ENCODE measurements at places on chromosomes 4 and X. TPM values are rescaled to one million over a fixed set of nuclear protein-coding genes. Genes with fewer than 3 reads are reported as not detected.

GAB1 gene
- total RNA-seq: 23.9 TPM

MTNR1A gene
- total RNA-seq: not detected

HELT gene
- not detected for total RNA-seq

SPANXD gene
- not detected for total RNA-seq

CYP4V2 gene
- total RNA-seq: 59.9 TPM

ODAPH gene
- total RNA-seq: not detected

PRKG2 gene
- total RNA-seq: 0.32 TPM

PGRMC2 gene
- total RNA-seq: 30.3 TPM

HSD17B13 gene
- total RNA-seq: 0.77 TPM

GRCh38 chrX:10892621-10893225 is 218.4 kb upstream of the HCCS start:
- no peaks in the 10 kb centered on the region for H3K4me1 ChIP-seq
- H3K27me3 ChIP-seq: no peaks in the 10 kb centered on the region
- H3K4me3 ChIP-seq: no peak overlapping the region
- H3K27ac ChIP-seq: no peak overlapping the region
- DNase-seq: no peak

DNA sequence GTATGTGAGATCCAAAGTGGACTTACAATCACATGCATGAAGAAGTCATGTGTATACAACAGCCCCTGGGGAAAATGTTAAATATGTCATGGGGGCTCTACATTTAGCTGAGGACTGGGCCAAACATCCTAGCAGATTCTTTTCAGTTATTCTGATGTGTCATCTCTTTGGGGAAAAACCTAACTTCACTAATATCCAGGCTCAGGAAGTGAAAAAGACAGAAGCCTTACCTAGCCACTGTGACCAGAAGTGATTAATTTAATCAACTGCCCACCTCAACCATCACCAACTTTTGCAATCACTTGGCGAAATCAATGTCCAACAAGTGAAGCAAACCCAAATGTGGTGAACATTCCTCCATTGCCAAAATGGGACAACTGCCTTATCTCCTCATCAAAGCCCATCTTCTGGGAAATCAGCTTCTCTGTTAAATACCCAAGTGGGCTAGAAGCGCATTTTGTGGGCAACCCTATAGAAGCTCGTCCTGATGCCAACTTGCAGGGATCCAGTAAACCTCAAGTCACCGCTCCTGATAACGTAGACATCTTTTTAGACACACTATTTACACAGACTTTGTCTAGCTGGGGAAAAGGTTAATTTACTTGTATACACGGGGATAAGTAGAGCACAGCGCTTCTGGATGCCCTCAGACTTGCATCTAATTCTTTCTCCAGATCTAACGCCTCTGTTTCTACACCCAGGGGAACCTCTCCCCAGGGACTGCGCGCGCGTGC is 1.4 kb upstream of the HHIP start:
- no peaks in the 10 kb centered on the region for H3K36me3 ChIP-seq
- H3K4me1 ChIP-seq: peaks cover 25% of the 10 kb centered on the region
- no peak for DNase-seq
- H3K27me3 ChIP-seq: peaks cover 45% of the 10 kb centered on the region
- no peak overlapping the region for H3K4me3 ChIP-seq

GRCh38 chr4:1556541-1557220 is 127.4 kb downstream of the FAM53A start:
- DNase-seq: no peak
- H3K4me1 ChIP-seq: no peaks in the 10 kb centered on the region
- H3K4me3 ChIP-seq: no peak overlapping the region
- no peaks in the 10 kb centered on the region for H3K36me3 ChIP-seq

- H3K4me1 ChIP-seq: peaks cover 13% of the 10 kb centered on the region
- H3K36me3 ChIP-seq: no peaks in the 10 kb centered on the region
- no peaks in the 10 kb centered on the region for H3K27me3 ChIP-seq
Measured at GRCh38 chr4:113828702-113829101, 67.2 kb upstream of the CAMK2D start.

- no peak for DNase-seq
- no peaks in the 10 kb centered on the region for H3K4me1 ChIP-seq
- no peak overlapping the region for H3K4me3 ChIP-seq
- H3K36me3 ChIP-seq: no peaks in the 10 kb centered on the region
Measured at GRCh38 chr4:171017593-171017992, 795.6 kb upstream of the GALNTL6 start.

DNA sequence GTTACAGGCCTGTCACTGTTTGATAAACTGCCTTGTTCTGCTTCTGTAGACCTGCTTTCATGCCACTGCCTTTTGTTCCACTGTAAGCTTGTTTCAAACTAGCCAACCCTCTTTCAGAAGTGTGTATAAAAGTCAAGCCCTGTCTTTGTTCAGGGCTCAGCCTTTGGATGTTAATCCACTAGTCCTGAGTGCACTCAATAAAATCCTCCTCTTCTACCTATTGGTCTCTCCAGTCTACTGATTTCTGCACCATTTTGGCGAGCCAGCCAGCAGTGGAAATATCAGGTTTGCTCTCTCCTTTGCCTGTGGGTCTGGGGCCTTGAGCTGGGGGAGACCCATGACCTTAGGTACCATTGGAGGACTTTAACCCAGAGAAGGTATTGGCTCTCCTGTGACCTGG is 901.6 kb upstream of the NDST4 start:
- no peaks in the 10 kb centered on the region for H3K36me3 ChIP-seq
- H3K27me3 ChIP-seq: no peaks in the 10 kb centered on the region
- no peak for DNase-seq

GRCh38 chr4:26000274-26000950 is 86.4 kb downstream of the SMIM20 start:
- DNase-seq: no peak
- no peaks in the 10 kb centered on the region for H3K4me1 ChIP-seq
- no peaks in the 10 kb centered on the region for H3K27me3 ChIP-seq
- no peak overlapping the region for H3K4me3 ChIP-seq
- H3K36me3 ChIP-seq: no peaks in the 10 kb centered on the region
- H3K27ac ChIP-seq: no peak overlapping the region

DNA sequence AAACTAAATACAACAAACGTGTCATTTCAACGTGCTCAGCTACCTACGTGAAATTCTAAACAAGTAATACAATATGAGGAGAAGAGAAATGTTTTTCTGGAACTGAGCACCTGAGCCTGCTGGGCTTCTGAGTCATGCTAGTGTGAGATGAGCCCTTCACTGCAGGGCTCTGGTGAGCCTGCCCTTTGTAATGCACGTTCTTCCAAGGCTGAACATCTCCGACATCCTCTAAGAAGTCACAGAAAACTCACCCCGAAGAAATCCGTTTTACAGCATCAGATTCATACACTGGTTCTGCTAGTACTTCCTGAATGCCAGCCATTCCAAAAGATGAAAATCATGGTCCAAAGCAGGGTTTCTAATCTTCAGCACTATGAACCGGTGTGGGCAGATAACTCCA is 157.1 kb downstream of the AMELX start:
- no peak for DNase-seq
- H3K36me3 ChIP-seq: no peaks in the 10 kb centered on the region
- peaks cover 17% of the 10 kb centered on the region for H3K27me3 ChIP-seq
- no peaks in the 10 kb centered on the region for H3K4me1 ChIP-seq

DNA sequence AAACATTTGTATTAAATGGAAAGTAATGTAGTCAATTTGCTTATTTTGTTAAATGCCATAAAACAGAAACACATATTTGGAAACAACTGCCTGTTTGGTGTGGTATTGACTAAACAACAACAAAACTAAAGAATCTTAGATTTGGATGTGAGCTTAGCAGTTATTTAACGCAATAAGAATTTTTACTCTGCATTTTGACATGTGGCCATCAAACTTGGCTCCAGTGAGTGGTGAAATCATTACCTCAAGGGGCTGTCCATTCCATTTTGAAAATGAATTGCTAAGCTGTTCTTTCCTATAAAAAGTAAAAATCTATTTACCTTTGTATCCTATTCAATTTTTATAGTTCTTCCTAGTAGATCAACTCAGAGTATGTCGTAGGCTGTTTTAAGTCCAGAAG is 84.2 kb downstream of the DKK2 start:
- no peak overlapping the region for H3K4me3 ChIP-seq
- H3K4me1 ChIP-seq: no peaks in the 10 kb centered on the region
- no peaks in the 10 kb centered on the region for H3K27me3 ChIP-seq
- no peak overlapping the region for H3K27ac ChIP-seq
- DNase-seq: no peak
- no peaks in the 10 kb centered on the region for H3K36me3 ChIP-seq

DNA sequence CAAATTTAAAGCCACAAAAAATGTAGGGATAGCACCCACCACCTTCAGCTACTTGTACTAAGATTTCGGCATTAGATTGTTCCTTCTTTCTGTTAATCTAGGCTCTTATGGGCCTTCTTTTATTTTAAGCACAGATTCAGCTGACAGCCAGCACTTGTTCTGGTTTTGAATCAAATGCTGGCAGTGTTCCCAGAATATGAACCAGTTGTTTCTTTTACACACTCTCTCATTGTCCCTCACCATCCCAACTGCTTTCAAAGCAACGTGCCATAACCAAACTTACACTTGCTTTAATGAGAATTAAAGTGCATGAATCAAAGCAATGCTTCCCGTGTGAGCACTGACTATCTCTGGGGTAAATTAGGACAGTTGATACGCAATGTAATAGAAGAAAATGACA is 744.5 kb upstream of the FAM241A start:
- no peak for DNase-seq
- no peaks in the 10 kb centered on the region for H3K4me1 ChIP-seq
- H3K27me3 ChIP-seq: no peaks in the 10 kb centered on the region
- H3K27ac ChIP-seq: no peak overlapping the region

DNA sequence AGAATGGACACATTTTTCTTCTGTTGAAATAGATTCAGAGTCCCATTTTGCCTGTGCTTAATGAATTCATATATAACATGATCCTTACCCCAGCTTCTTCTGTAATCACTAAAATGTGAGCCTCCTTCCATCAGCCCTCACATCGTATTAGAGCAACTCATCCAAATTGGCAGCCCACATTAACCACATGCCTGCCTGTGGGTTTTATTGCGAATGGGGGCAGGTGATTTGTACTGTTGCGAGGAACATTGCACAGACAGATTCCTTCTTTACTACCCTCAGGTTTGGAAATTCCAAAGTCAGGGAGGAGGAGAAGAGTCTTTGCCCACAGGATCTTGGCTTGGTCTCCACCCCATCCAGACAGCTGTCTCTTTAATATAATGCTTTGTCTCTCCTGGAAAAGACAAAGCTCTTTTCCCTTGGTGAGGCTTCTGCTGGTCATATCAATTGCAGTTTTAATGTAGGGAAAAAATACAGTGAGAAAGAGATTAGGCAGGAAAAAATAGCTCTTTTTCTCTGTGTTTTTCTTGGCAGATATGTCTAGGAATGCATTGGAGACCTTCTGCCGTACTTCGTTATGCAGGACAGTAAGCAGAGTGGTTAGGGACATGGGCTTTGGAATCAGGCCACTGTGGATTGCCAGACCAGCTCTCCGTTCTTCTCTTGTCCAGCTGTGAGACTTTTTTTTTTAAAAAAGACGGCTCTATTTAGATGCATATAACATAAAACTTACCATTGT is 371.2 kb downstream of the AFF2 start:
- no peak overlapping the region for H3K27ac ChIP-seq
- H3K36me3 ChIP-seq: no peaks in the 10 kb centered on the region
- no peak for DNase-seq
- no peaks in the 10 kb centered on the region for H3K4me1 ChIP-seq

DNA sequence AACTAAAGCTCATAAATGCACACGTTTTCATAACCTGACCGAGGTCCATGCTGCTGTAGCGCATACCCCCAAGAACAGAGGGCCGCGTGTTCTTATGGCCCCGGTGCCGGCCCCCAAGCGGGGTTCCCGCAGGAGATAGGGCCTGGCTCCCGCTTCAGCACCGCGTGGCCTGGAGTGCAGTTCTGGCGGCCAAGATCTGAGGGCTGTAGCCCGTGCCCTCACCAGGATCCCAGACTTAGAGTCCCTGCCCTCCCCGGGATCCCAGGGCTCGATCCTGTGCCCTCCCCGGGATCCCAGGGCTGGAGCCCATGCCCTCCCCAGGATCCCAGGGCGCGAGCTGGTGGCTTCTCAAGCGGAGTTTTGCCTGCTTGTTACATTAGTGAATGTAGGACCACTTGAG is 1.0 kb upstream of the GRPEL1 start:
- peak; percentile 87 for DNase-seq
- peaks cover 9% of the 10 kb centered on the region for H3K27me3 ChIP-seq

Data from spleen (tissue), 13 donors.